ENCODE measurements at places on chromosomes 5 and 9.

DNA sequence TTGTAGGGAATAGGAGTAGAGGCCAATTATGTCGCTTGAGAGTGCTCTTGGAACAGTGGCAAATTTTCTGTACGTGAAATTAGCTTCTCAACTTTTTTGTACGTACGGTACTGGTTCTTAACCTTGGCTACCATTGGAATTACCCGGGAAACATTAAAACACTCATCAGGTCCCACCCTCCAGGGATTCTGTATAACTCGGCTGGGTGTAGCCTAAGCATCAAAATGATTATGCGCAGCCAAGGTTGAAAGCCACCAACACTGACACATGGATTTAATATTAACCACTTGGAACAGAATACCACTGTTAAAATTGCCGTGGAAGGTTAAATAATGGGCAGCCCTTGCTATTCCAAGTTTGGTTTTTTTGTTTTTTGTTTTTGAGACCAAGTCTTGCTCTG lies 17.4 kb downstream of the DNAJA1 start:
- DNase-seq, result no peak

GRCh38 chr5:52743012-52743411 lies 44.7 kb upstream of the ITGA1 start:
- DNase-seq, result peak; percentile 47

DNA sequence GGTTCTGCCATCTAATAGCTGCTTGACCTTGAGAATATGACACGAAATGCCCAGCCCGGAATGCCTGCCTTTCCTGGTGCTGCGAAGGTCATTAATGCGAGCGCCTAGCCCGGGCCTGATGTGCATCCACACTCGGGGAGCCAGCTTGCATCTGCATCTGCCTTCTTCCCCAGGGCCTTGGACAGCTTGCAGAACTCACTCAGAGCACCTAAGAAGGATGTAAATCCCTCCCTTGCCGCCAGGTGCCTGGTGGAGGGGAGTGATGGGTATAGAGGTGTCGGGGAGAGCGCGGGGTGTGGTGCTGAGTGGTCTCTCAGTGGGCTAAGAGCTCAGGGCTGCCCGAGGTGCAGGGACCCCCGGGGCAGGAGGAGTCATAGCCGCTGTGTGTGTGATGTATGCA lies 127.2 kb downstream of the MRPL36 start:
- no peak for DNase-seq

DNA sequence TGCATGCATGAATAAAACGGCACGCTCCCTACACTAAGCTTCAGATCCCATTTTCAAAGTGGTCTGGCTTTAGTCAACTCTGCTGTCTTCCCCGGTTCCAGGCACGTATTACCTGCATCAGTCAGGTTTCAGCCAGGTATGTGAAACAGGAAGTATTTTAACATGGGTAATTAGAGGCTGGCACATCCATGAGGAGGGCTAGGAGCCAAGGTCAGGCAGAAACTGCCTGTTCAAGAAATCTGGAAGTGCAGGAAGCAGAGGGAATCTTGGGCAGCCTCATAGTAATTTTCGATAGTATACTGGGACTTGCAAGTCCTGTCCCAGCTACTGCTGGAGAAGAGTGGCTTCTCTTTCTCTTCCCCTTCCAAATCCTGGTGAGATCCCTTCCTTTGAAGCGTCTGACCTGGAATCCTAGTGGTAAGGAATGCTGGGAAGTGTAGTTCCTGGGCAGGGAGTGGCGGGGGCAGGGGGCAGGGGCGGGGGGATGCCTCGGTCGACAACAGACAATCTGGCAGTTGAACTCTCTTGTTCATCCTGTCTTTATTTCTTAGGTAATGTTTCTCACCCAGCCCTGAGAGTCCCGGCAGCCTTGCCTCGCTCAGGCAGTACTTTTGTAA lies 403.1 kb downstream of the TLE4 start:
- no peak for DNase-seq

DNA sequence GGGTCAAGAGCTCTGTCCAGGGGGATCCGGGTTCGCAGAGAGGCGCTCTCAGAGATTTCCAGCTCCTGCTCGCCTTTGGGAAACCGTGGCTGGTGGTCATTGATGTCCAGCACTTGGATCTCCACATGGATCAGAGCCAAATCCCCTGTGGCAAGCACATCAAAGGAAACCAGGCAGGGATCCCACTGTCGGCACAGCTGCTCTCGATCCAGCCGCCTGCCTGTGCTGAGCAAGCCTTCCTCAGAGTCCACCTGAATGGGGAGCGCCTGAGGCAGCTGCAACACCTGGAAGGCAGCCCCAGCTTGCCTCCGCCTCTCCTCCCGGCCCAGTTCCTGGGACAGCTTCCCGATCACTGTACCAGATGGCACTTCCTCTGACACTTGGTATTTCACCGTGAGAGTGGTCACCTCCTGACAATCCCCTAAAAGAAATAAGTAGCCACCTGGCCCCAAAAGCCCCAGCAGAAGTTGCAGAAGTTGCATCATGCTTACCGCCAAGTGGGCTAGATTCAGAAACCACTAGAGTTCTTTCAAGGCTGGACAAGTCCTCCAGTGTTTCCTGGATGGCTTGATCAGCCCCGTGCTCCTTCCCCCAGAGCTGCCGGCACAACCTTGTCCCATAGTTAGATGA lies 520 bp downstream of the PCDH12 start:
- no peak for DNase-seq

DNA sequence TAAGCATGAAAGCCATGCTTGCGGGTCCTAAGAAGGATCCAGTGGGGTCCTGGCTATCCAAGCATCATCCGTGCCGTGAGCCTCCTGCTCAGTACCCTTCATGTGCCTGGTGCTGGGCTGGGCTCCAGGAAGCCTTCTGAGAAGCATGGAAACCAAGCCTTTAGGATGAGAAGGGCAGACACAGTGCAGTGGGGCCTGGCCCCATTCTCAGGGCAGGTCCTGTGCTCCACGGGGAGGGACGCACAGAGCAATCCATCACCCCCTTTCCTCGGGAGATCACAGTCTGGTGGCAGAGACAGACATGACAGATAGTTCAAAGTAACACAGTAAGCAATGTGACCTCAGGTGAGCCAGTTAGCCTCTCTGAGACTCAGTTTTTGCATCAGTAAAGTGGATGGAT lies 76.9 kb downstream of the RGS3 start:
- no peak for DNase-seq

GRCh38 chr5:39176759-39177630 lies 42.4 kb downstream of the FYB1 start:
- no peak for DNase-seq

GRCh38 chr9:81822301-81822865 lies 105.8 kb upstream of the SPATA31D4 start:
- DNase-seq, result no peak

DNA sequence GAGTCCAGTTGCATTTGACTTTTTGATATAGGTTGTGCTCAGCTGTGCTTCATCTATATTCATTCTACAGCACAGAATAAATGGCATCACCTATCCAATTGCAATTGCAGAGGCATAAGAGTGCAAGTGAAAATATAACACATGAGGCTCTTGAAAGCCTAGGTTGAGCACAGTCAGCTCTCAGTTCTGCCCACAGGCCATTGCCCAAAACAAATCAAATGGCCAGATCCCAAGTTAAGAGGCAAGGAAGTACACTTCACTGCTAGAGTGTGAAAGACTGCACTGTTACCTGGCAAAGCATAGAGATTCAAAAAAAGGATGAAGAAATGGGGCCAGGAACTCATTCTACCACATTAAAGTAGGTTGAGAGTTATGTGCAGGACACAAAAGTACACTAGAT lies 305.5 kb upstream of the SEMA6A start:
- DNase-seq, result no peak

- DNase-seq, result no peak
These were observed 160.2 kb downstream of the SSBP2 start for GRCh38 chr5:81590498-81591384.

DNA sequence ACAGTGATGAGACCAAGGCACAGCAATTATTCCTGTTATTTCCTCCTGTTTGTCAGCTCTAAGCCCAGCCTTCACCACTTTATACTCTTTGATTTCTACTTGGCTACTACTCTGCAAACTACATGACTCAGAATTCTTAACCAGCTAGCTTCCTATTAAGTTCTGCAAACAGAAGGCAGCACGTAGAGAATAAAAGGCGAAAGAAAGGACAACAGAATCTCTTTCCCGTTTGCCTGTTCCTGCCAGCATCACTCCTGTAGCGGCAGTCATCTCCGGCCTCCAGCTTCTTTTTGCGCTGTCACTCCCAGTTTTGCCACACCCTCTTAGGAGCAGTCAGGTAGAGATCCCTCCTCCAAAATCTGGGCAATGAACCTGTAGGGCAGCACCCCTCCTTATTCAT lies 29.9 kb downstream of the DPYSL3 start:
- DNase-seq, result no peak

DNA sequence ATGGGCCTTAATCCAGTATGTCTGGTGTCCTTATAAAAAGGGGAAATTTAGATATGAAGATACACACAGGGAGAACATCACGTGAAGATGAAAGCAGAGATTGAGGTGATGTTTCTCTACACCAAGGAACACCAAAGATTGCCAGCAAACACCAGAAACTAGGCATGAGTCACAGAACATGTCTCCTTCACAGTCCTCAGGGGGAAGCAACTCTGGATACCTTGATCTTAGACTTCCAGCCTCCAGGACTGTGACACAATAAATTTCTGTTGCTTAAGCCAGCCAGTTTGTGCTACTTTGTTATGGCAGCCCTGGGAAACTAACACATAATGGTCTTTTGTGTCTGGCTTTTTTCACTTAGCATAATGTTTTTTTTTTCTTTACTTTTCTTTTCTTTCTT lies 41.2 kb upstream of the STRBP start:
- DNase-seq, result no peak

GRCh38 chr5:14041528-14042192 lies 97.2 kb upstream of the DNAH5 start:
- no peak for DNase-seq

GRCh38 chr5:94689908-94690307 lies 71.4 kb downstream of the SLF1 start:
- no peak for DNase-seq

DNA sequence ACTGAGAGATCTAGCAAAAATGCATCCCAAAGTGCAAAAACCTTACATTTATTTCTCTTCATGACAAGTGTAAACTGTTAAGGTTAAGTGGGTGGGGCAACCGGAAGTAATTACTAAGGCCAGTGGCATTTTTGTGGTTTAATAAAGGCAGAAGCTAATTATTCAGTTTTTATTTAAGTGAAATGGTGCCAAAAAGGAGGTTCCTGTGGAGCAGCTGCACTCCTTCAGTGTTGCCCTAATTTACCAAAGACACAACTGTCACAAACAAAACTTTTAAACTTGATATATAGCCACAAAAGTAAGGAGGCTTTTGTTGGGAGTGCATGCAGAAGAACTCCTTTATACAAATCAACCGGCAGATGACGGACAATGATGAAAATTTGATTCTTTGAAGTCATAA lies 81.6 kb downstream of the NDUFS4 start:
- DNase-seq, result no peak

- no peak for DNase-seq
These were observed 129.9 kb downstream of the PDZD2 start for GRCh38 chr5:31768784-31769183.

- DNase-seq, result no peak
These were observed at the start of gene ENTPD8 for GRCh38 chr9:137441289-137441934. Gene ENTPD8 (minus strand): TSS chr9:137441357. CDS start chr9:137438285, 3,072 bp downstream.

GRCh38 chr5:131266370-131267060 lies 2.7 kb downstream of the CDC42SE2 start:
- no peak for DNase-seq

GRCh38 chr9:108885643-108886348 lies 23.7 kb downstream of the ACTL7A start:
- no peak for DNase-seq

DNA sequence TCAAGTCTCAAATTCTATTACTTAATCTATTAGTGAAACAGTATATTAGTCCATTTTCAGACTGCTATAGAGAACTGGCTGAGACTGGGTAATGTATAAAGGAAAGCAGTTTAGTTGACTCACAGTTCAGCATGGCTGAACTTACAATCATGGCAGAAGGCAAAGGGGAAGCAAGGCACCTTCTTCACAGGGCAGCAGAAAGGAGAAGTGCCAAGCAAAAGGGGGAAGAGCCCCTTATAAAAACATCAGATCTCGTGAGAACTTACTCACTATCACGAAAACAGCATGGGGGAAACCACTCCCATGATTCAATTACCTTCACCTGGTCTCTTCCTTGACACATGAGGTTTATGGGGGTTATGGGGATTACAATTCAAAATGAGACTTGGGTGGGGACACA lies 67.9 kb upstream of the CHSY3 start:
- DNase-seq, result no peak

- DNase-seq, result no peak
These were observed 40.7 kb downstream of the KIAA0825 start for GRCh38 chr5:94577466-94578245.

DNA sequence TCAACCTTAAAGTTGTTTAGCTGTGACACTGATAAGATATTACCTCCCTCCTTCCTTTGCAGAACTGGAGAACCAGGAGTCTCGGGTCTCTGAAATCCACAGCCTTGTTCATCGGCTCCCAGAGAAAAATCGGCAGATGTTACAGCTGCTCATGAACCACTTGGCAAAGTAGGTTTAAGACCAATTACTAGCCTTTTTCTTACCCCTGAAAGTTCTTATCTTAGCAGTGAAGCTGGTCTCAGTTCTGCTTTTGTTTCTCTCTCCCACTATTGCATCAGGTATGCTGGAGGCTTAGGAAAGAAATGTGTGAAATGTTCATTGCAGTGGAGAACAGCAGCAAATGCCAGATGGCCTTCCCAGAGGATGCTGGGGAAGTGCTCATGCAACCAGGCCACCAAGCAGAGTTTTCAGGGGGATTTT lies 287.4 kb downstream of the ARHGAP26 start:
- no peak for DNase-seq

DNA sequence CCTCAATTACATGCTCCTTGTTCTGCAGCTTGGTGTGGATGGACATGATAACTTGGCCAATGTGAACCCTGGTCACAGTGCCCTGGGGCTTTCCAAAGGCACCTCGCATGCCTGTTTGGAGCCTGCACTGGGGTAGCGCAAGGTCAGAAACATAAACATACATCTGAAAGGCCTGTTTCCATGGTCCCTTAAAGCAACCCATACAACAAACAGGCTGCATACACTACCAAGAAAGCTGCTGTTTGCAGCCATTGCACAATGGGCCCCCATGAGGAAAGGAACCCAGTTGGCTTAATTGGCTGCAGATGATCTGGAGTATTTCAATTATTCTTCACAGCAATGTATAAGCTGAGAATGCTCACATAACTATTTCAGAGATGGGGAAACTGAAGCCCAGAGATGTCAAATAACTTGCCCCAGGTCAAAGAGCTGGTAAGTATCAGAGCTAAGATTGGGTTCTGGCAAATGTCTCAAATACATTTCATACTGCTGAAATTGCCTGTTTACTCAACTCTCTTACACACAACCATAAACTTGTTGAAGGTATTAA lies 233.9 kb downstream of the ASTN2 start:
- no peak for DNase-seq

- no peak for DNase-seq
These were observed 273.6 kb downstream of the FSTL4 start for GRCh38 chr5:133338504-133339355.

GRCh38 chr5:17238521-17239041 lies 21.1 kb downstream of the BASP1 start:
- DNase-seq, result no peak

DNA sequence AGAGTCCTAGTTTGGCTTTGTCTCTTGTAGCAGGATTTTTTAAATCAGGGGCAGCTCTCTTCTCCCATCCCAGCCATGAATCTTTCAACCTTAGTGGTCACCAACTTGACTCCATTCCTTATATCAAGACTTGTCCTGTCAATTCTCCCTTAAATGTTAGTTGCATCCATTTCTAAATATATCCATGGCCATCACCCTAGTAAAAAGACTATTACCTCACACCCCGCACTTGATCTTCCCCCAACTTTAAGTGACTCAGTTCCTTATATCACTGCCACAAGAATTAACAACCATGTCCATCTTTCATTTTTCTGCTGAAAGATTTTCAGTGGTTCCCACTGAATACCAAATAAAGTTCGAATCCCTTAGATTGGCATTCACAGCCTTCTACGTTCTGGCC lies 67.0 kb downstream of the STX17 start:
- DNase-seq, result no peak
